ENCODE measurements at places on chromosomes 16 and 17. TPM values are rescaled to one million over a fixed set of nuclear protein-coding genes. Genes with fewer than 3 reads are reported as not detected.

Gene CES5A
- total RNA-seq = not detected

Gene ERI2
- total RNA-seq = 7.8 TPM

Gene ICAM2
- total RNA-seq = 36.4 TPM

Gene HSD17B1
- total RNA-seq = 0.67 TPM
